ENCODE measurements at places on chromosomes 1 and 21. TPM values are rescaled to one million over a fixed set of nuclear protein-coding genes. Genes with fewer than 3 reads are reported as not detected.

Gene SCMH1
- total RNA-seq, result 15.8 TPM

Gene ZFP69
- total RNA-seq, result 3.0 TPM

Gene L1TD1
- 0.30 TPM for total RNA-seq

Gene VASH2
- total RNA-seq, result 3.1 TPM

Gene KLHL12
- total RNA-seq, result 22.4 TPM

Gene HSF2BP
- 0.45 TPM for total RNA-seq

Gene TMCC2
- total RNA-seq, result 3.4 TPM

Gene TEX38
- not detected for total RNA-seq
